Activated CD8-positive, alpha-beta T cell treated with anti-CD3 and anti-CD28 coated beads, Interleukin-2, amount 10 ng/mL, durations not matched to agents 7 days and 5 days (primary cell): ENCODE measurements at places on chromosomes 11 and 22.

DNA sequence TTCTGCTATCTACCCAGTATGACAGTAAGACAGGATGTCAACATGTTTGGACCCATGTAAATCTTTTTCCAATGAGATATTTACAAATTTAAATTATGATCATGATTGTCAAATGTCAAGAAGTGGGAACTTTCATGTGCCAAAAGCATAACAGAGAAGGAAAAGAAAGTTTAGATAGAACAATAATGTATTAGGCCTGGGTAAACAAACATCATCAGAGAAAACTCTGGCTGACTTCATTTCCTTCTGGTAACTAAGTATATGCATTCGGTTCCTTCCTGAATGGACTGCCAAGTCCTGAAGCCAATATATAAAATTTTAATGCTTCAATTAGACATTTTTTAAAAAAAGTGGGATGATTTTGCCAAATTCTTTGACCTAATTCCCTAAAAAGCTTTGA, 16.5 kb downstream of the RNF141 start:
- H3K27ac ChIP-seq = no peak overlapping the region
- DNase-seq = no peak
- no peaks in the 10 kb centered on the region for H3K27me3 ChIP-seq
- H3K4me1 ChIP-seq = peaks cover 11% of the 10 kb centered on the region

DNA sequence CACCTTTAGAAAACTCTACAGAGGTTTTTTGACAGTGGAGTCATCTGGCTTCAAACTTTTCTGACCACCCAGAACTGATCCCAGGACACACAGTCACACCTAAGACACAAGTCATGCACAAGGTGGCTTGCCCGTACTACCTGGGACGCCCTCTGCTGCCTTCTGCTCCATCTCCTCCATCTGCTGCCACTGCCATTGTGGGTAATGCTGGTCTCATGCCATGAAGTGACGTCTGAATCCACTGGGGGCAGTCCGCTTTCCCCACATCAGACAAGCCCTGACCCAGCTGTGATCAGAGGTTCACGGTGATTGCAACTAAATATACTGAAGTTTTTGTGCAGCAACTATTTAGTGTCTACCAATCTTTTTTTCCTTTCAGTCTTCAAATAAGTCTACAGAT, 5.4 kb upstream of the NDUFS8 start:
- no peaks in the 10 kb centered on the region for H3K36me3 ChIP-seq
- no peaks in the 10 kb centered on the region for H3K27me3 ChIP-seq
- peaks cover 30% of the 10 kb centered on the region for H3K4me1 ChIP-seq
- H3K27ac ChIP-seq = no peak overlapping the region

GRCh38 chr22:47802421-47802820, 1040.0 kb downstream of the TBC1D22A start:
- no peak overlapping the region for H3K4me3 ChIP-seq
- H3K36me3 ChIP-seq = no peaks in the 10 kb centered on the region
- H3K27ac ChIP-seq = no peak overlapping the region
- H3K27me3 ChIP-seq = no peaks in the 10 kb centered on the region
- H3K4me1 ChIP-seq = no peaks in the 10 kb centered on the region

GRCh38 chr11:120289426-120289825, 35.7 kb upstream of the TLCD5 start:
- H3K4me1 ChIP-seq = peaks cover 3% of the 10 kb centered on the region
- H3K27ac ChIP-seq = no peak overlapping the region
- peaks cover 39% of the 10 kb centered on the region for H3K27me3 ChIP-seq
- H3K4me3 ChIP-seq = no peak overlapping the region
- no peak for DNase-seq
- H3K36me3 ChIP-seq = no peaks in the 10 kb centered on the region

- DNase-seq = no peak
- no peak overlapping the region for H3K4me3 ChIP-seq
- H3K27ac ChIP-seq = peak overlapping the region; percentile 21
- no peaks in the 10 kb centered on the region for H3K27me3 ChIP-seq
Measured at GRCh38 chr11:133832096-133832990, 13.0 kb downstream of the SPATA19 start.

- H3K4me1 ChIP-seq = no peaks in the 10 kb centered on the region
- H3K27me3 ChIP-seq = no peaks in the 10 kb centered on the region
- DNase-seq = no peak
- H3K36me3 ChIP-seq = no peaks in the 10 kb centered on the region
Measured at GRCh38 chr11:39177678-39178077, 2281.8 kb downstream of the LRRC4C start.
